Liver (tissue), 10 donors: ENCODE measurements at places on chromosomes 1 and 21. TPM values are rescaled to one million over a fixed set of nuclear protein-coding genes. Genes with fewer than 3 reads are reported as not detected.

The IRF6 gene
- 0.51 TPM for total RNA-seq

DNA sequence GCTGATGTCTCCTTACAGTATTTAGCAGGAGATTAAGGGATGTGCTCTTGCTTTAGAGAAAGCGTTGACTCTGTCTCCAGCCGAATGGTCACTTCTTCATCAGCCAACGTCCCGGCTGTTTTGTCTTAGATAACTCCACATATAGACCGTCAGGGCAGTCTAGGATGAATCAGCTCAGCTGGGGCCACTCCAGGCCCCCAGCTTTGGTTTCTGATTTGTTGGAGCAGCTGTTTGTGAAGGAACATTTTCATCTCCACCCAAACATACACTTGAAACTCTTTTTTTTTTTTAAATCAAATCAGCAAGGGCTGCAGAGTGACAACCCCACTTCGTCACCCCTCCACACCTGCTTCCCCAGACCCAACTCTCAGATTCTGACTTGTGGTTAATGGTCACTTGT lies 206.1 kb upstream of the GALNT2 start:
- no peaks in the 10 kb centered on the region for H3K4me1 ChIP-seq
- no peak for DNase-seq
- H3K27me3 ChIP-seq = no peaks in the 10 kb centered on the region
- no peaks in the 10 kb centered on the region for H3K36me3 ChIP-seq
- no peak overlapping the region for H3K27ac ChIP-seq

The DOCK7 gene
- 27.9 TPM for total RNA-seq

- peaks cover 46% of the 10 kb centered on the region for H3K36me3 ChIP-seq
- H3K27ac ChIP-seq = no peak overlapping the region
- no peak for DNase-seq
- H3K4me3 ChIP-seq = no peak overlapping the region
- H3K27me3 ChIP-seq = no peaks in the 10 kb centered on the region
- peaks cover 3% of the 10 kb centered on the region for H3K4me1 ChIP-seq
These were observed 37.2 kb downstream of the SCCPDH start for GRCh38 chr1:246761396-246761795.

The HIVEP3 gene
- 1.6 TPM for total RNA-seq

- no peak for DNase-seq
These were observed 45.8 kb upstream of the CYP2J2 start for GRCh38 chr1:59972216-59972927.

DNA sequence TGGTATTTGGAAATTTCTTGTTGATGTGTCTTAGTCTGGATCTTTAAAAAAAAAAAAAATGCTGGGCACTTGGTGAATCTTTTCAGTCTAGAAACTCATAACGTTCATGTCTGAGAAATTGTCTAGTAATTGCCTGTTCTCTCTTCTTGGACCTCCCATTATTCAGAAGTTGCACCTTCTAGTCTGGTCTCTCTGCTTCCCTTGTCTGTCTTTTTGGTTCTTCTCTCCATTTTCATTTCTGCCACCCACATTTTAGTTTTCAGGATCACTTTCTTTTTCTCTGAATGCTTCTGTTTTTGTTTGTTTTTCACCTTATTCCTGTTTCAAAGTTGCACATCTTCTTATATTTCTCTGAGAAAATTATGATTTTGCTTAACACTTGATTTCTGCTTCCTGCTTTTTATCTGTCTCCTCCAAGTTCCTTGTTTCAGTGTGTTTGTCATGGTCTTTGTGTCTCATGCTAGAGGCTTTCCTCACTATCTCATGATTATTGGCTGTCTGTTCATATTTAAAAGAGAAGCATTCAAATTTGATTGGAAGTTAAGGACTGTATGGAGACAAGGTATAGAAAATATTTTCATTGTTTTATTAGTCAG lies 21.3 kb downstream of the BACE2 start:
- H3K27me3 ChIP-seq = no peaks in the 10 kb centered on the region
- no peaks in the 10 kb centered on the region for H3K4me1 ChIP-seq
- DNase-seq = no peak
- H3K36me3 ChIP-seq = no peaks in the 10 kb centered on the region

DNA sequence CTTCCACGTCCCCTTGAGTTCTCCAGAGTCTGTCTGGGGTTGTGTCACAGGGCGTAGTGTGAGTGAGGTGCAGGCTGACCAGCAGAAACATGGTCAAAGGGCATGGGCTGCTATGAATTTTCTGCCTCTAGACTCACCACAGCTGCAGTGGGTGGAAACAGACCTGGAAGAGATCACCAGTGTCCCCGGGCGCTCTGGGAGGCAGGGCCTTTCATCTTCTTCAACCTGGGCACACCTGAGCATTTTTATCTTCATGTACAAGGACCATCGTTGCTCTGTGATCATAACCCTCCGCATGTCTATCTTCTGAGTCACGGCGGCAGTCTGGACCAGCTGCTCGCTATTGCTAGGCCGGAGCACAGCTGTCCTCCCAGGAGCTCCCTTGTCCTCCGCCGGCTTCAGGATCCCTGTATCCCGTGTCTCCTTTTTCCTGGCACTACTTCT lies 29.6 kb downstream of the DEGS1 start:
- no peaks in the 10 kb centered on the region for H3K36me3 ChIP-seq
- no peaks in the 10 kb centered on the region for H3K27me3 ChIP-seq
- peaks cover 2% of the 10 kb centered on the region for H3K4me1 ChIP-seq

GRCh38 chr1:55848906-55849305 lies 633.7 kb upstream of the USP24 start:
- no peak for DNase-seq
- no peak overlapping the region for H3K27ac ChIP-seq
- no peaks in the 10 kb centered on the region for H3K4me1 ChIP-seq
- no peak overlapping the region for H3K4me3 ChIP-seq

The CLIC6 gene
- 0.05 TPM for total RNA-seq

DNA sequence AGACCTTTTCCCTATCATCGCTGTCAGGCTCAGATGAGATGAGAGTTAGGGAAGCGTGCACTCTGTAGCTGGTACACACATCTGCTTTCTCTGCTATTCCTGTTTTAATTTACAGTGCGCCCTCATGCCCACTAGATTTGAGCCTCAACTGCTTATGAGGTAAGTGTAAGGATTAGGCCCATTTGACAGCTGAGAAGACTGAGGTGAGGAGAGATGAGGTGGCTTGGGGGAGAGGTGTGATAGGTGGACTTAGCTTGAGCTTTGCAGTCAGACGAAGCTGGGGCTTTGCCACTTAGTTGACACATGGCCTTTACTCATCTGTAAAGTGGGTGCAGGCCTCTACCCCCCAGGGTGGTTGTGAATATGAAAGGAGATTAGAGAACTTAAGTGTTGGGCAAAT lies 8.5 kb downstream of the TMEM61 start:
- no peak overlapping the region for H3K27ac ChIP-seq
- H3K4me3 ChIP-seq = no peak overlapping the region
- no peaks in the 10 kb centered on the region for H3K4me1 ChIP-seq
- H3K36me3 ChIP-seq = no peaks in the 10 kb centered on the region
- H3K27me3 ChIP-seq = no peaks in the 10 kb centered on the region

DNA sequence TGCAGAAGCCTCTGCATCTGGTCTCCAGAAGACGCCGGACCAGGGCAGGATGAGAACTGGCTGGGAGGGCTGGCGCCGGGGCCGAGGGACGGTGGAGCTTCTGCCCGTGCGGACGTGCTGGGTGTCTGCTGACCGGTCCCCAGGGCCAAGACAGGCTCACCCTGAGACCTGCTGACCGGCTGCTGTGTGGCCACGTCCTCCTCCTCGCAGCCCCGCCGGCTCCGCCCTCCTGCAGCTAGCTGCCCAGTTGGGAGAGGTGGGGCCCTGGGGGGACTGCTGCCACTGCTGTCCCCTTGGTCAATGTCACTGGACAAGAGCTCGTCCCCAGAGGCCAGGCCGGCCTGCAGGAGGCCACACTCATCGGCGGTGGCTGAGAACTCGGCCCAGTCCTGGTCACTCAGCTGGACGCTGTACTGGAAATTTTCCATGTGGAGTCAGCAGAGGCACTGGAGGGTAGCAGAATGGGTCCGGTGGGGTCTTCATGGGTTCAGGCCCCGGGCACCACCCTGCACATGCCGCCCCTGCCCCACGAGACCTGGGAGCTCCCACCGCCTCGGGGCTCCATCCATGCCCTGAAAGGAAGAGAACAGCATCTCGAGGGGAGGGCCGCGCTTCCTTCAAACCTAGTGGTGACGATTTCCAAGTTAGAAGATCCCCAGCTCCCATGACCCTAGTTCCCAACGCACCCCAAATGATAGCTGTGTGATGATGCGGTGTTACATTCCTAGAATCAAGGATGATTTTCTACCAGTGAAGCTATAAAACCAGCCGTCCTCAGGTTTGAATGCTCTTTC lies 1.1 kb downstream of the PERM1 start:
- H3K27me3 ChIP-seq = peaks cover 4% of the 10 kb centered on the region
- H3K27ac ChIP-seq = no peak overlapping the region
- no peaks in the 10 kb centered on the region for H3K4me1 ChIP-seq
- H3K36me3 ChIP-seq = no peaks in the 10 kb centered on the region
- no peak overlapping the region for H3K4me3 ChIP-seq

- H3K36me3 ChIP-seq = no peaks in the 10 kb centered on the region
- no peak overlapping the region for H3K27ac ChIP-seq
- no peaks in the 10 kb centered on the region for H3K27me3 ChIP-seq
- H3K4me1 ChIP-seq = no peaks in the 10 kb centered on the region
These were observed 55.0 kb upstream of the TLR5 start for GRCh38 chr1:223197923-223198627.

The RPL11 gene
- total RNA-seq = 270 TPM

DNA sequence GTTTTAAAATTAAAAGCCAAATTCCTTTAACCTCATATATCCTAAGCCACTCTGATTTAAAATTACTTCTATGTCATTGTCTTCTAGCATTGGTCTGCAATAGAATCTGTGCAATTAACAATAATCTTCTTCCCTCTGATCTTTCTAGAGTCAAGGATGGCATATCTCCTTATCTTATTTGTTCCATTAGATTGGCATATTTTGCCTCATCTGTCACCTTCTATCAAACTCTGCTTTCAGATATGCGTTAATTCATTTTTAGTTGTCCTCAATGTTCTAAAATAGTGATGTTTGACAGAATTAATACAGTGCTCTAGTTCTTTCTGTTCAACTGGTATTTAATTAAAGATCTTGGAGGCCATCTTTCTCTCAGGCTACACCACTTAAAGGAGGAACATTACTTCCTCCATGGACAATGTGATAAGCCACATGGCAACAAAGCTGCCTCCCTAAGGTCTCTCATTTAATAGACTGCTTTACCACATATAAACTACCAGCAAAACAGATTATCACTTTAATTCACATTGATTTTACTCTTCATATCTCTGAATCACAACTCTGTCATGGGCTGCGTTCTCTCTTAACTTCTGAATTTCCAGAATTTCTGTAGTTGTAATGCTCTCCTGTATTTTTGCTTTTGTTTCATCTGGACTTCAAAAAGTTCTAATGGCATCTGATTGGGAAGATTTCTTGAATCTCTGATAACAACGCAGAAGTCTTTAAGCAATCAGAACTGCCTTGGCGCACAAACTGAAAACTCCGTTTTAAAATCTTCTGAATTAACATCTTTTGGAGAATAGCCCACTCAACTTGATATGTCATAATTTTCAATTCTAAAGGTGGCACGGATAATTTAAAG lies 2.8 kb downstream of the NRIP1 start:
- DNase-seq = no peak
- no peaks in the 10 kb centered on the region for H3K36me3 ChIP-seq
- peaks cover 27% of the 10 kb centered on the region for H3K4me1 ChIP-seq
- peak overlapping the region; percentile 93 for H3K4me3 ChIP-seq
- H3K27me3 ChIP-seq = no peaks in the 10 kb centered on the region
- peak overlapping the region; percentile 26 for H3K27ac ChIP-seq

- peaks cover 5% of the 10 kb centered on the region for H3K4me1 ChIP-seq
- no peaks in the 10 kb centered on the region for H3K27me3 ChIP-seq
These were observed 55.0 kb downstream of the NFASC start for GRCh38 chr1:204925701-204926100.

- H3K4me3 ChIP-seq = no peak overlapping the region
- no peak for DNase-seq
- H3K27me3 ChIP-seq = no peaks in the 10 kb centered on the region
- H3K27ac ChIP-seq = no peak overlapping the region
- peaks cover 6% of the 10 kb centered on the region for H3K4me1 ChIP-seq
- H3K36me3 ChIP-seq = no peaks in the 10 kb centered on the region
These were observed 20.4 kb downstream of the WNT4 start for GRCh38 chr1:22122273-22123070.

The LINGO4 gene
- 0.50 TPM for total RNA-seq

GRCh38 chr1:11019971-11020370 lies 7.5 kb downstream of the TARDBP start:
- no peak for DNase-seq
- H3K36me3 ChIP-seq = peaks cover 71% of the 10 kb centered on the region
- H3K27me3 ChIP-seq = no peaks in the 10 kb centered on the region
- no peaks in the 10 kb centered on the region for H3K4me1 ChIP-seq
- no peak overlapping the region for H3K4me3 ChIP-seq
- H3K27ac ChIP-seq = no peak overlapping the region

DNA sequence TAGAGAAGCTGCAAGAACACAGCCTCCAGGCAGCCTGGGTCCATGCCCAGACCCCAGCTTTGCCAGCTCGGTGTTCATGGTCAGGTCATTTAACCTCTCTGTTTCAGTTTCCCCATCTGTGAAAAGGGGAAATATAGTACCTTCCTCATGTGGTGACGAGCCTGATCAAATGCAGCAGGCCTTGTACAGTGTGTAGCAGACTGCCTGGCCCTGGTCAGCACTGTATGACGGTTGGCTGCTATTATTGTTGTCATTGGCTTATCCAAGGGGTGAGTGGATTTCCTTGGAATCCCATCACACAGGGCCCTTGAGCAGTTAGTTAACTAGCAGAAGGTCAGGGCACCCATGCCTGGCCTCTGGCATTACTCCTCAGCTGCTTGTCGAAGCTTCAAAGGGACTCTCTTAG lies 6.6 kb upstream of the TMEM51 start:
- no peak overlapping the region for H3K4me3 ChIP-seq
- H3K36me3 ChIP-seq = no peaks in the 10 kb centered on the region
- DNase-seq = no peak
- no peaks in the 10 kb centered on the region for H3K4me1 ChIP-seq
- H3K27ac ChIP-seq = no peak overlapping the region

The MOV10 gene
- 32.4 TPM for total RNA-seq

- H3K36me3 ChIP-seq = no peaks in the 10 kb centered on the region
- H3K27ac ChIP-seq = no peak overlapping the region
- no peak overlapping the region for H3K4me3 ChIP-seq
- DNase-seq = no peak
- no peaks in the 10 kb centered on the region for H3K4me1 ChIP-seq
- no peaks in the 10 kb centered on the region for H3K27me3 ChIP-seq
These were observed 484.6 kb upstream of the PLXNA2 start for GRCh38 chr1:208728815-208729214.

GRCh38 chr1:116118471-116118870 lies 7.3 kb downstream of the MAB21L3 start:
- H3K4me1 ChIP-seq = peaks cover 9% of the 10 kb centered on the region
- H3K27ac ChIP-seq = no peak overlapping the region
- no peak overlapping the region for H3K4me3 ChIP-seq
- DNase-seq = no peak
- H3K27me3 ChIP-seq = no peaks in the 10 kb centered on the region

The MYOC gene
- 0.17 TPM for total RNA-seq

GRCh38 chr21:28378026-28378425 lies 614.7 kb downstream of the LTN1 start:
- H3K4me1 ChIP-seq = peaks cover 12% of the 10 kb centered on the region
- H3K36me3 ChIP-seq = no peaks in the 10 kb centered on the region
- no peak for DNase-seq
- H3K27ac ChIP-seq = no peak overlapping the region

The FHAD1 gene
- total RNA-seq = under 0.01 TPM

The IVL gene
- not detected for total RNA-seq
